ENCODE measurements at places on chromosomes 16 and 17. TPM values are rescaled to one million over a fixed set of nuclear protein-coding genes. Genes with fewer than 3 reads are reported as not detected.
A peak's percentile ranks its signal among the peaks of the same experiment; 100 is the strongest.

- no peak overlapping the region for H3K4me3 ChIP-seq
- H3K4me1 ChIP-seq: peaks cover 15% of the 10 kb centered on the region
- H3K27me3 ChIP-seq: no peaks in the 10 kb centered on the region
- peak; percentile 46 for DNase-seq
- no peaks in the 10 kb centered on the region for H3K36me3 ChIP-seq
These were observed 36.8 kb downstream of the CHD9 start for GRCh38 chr16:53091466-53092211.

- H3K27ac ChIP-seq: no peak overlapping the region
- H3K27me3 ChIP-seq: no peaks in the 10 kb centered on the region
- H3K4me1 ChIP-seq: peaks cover 19% of the 10 kb centered on the region
- no peak for DNase-seq
These were observed 23.7 kb downstream of the FAM20A start for GRCh38 chr17:68577497-68577821.

GRCh38 chr17:30278032-30278431 lies 13.7 kb downstream of the BLMH start:
- DNase-seq: no peak
- no peak overlapping the region for H3K4me3 ChIP-seq
- H3K27ac ChIP-seq: no peak overlapping the region
- no peaks in the 10 kb centered on the region for H3K4me1 ChIP-seq

DNA sequence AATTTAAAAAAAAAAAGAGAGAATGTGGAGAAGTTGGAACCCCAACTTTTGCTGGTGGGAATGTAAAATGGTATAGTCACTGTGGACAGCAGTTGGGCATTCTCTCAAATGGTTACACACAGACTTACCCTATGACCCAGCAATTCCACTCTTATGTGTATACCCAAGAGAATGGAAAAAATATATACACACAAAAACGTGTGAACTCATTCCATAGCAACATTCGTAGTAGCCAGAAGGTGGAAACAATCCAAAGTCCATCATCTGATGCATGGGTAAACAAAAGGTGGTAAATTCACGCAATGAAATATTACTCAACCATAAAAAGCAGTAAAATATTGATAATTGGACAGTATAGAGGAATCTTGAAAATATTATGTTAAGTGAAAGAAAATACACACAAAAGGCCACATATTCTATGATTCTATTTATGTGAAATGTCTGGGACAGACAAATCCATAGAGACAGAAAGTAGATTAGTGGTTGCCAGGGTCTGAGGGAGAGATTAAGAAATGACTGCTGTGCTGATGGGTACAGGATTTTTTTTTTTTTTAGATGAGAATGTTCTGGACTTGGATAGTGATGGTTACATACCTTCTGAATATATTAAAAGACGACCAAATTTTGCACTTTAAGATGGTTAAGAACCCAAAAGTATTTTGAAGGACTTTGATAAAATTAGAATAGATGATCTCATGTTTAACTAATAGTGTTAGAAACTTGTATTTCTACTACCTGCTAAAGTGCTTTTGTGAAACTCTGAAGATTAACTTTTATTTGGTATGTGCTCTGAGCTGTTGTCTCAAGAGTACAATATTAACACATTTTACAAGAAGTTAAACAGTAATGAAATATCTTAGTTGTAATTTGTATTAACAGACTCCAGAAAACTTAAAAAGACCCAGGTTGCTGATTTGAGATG lies 60.9 kb downstream of the MRTFB start:
- H3K4me1 ChIP-seq: no peaks in the 10 kb centered on the region
- no peak overlapping the region for H3K27ac ChIP-seq
- DNase-seq: no peak
- no peaks in the 10 kb centered on the region for H3K36me3 ChIP-seq
- H3K27me3 ChIP-seq: no peaks in the 10 kb centered on the region

Gene WFIKKN2
- 178 TPM for total RNA-seq

Gene CYGB
- total RNA-seq: 35.7 TPM

Gene CA5A
- total RNA-seq: not detected

DNA sequence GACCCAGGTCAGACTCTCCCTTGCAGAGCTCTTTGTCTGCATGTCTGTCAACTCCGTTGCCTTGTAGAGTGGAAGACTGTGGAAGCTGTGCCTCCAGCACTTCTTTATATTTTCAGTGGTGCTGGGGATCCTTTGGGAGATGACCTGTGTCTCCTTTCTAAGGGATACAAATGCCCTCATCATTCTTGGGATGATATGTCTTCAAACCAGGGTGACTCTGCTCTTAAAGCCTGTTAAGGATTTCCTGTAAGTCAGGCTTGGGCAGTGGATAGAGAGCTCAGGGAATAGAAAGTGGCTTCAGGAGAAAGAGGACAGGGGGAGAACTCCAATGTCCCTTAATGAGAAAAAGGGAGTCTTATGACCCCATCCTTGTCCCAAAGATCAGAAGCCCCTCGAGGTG lies 1.5 kb downstream of the HOXB3 start:
- H3K36me3 ChIP-seq: no peaks in the 10 kb centered on the region
- no peak overlapping the region for H3K4me3 ChIP-seq
- H3K27ac ChIP-seq: no peak overlapping the region
- H3K4me1 ChIP-seq: peaks cover 3% of the 10 kb centered on the region
- no peaks in the 10 kb centered on the region for H3K27me3 ChIP-seq

Gene P2RX5
- total RNA-seq: 0.65 TPM

- no peak for DNase-seq
- no peaks in the 10 kb centered on the region for H3K4me1 ChIP-seq
- no peaks in the 10 kb centered on the region for H3K27me3 ChIP-seq
- H3K4me3 ChIP-seq: no peak overlapping the region
- no peaks in the 10 kb centered on the region for H3K36me3 ChIP-seq
These were observed 240.9 kb downstream of the KIF2B start for GRCh38 chr17:54063639-54064038.

DNA sequence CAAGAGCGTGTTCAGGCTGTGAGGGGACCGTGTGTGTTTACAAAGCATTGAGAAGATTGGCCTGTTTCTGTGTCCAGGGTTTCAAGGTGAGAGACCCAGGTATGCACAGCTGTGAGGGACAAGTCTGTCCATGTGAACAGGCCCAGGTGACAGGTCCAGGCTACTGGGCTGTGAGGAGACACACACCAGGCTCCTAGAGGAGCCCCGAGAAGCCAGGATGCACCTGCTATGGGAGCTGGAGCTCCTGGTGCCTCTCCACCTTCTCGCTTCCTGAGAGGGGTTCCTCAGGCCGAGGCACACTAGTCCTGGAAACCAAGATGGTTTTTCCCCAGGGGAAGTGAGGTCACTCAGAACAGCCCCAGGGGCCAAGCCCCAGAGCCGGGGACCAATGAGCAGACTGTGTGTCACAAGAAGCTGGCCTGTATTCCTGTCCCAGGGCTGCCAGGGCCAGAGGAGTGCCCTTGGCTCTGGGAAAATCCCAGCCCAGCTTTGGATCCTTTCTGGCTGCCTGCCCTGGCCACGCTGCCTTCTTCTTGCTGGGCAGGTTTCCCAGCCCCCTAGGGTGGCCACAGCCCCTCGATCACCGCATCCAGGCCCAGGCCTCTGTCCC lies 153.4 kb upstream of the PLCG2 start:
- no peaks in the 10 kb centered on the region for H3K36me3 ChIP-seq
- peaks cover 3% of the 10 kb centered on the region for H3K4me1 ChIP-seq
- DNase-seq: no peak

GRCh38 chr16:88705801-88706228 lies 393 bp downstream of the RNF166 start:
- peak overlapping the region; percentile 72 for H3K27ac ChIP-seq

Gene HBA1
- total RNA-seq: 157 TPM

DNA sequence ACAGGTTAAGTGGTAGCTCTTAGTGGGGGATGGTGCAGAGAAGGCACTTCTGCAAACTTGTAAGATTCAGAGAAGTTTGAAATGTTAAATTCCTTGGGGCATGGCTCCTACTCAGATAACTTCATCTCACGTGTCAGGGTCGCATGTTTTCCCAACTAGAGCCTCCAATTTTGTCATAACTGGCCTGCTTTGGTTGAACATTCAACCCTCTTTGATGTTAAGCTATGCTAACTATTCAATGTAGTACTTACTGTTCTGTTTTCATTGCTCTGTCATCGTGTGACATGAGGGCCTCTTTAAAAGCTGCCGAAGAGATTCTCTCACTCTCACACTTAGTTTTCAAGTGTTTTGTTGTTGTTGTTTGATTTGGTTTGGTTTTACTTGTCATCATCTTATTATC lies 280.8 kb downstream of the CDH11 start:
- no peaks in the 10 kb centered on the region for H3K4me1 ChIP-seq
- no peaks in the 10 kb centered on the region for H3K27me3 ChIP-seq
- no peak for DNase-seq
- no peaks in the 10 kb centered on the region for H3K36me3 ChIP-seq
- H3K4me3 ChIP-seq: no peak overlapping the region

DNA sequence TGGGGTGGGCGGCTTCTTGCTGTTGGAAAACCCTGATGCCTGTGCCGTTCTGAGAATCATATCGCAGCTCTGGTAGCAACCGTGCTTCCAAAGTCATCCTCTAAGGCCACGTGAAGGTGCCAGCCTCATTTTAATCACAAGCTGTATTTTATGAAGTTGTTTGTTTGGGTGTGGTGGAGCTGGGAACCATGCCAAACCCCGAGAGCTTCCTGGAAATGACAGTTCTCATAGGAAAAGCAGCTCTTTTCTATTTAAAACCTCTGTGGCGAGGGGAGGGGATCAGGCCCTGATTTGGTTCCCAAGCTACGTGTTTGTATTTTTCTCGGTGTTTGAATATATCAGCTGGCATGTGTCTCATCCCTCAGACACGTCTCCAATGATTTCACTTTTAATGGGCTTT lies 21.7 kb downstream of the KNOP1 start:
- no peaks in the 10 kb centered on the region for H3K27me3 ChIP-seq
- H3K4me1 ChIP-seq: peaks cover 38% of the 10 kb centered on the region
- no peaks in the 10 kb centered on the region for H3K36me3 ChIP-seq

- H3K36me3 ChIP-seq: no peaks in the 10 kb centered on the region
- H3K27ac ChIP-seq: no peak overlapping the region
- DNase-seq: peak; percentile 64
- no peak overlapping the region for H3K4me3 ChIP-seq
- H3K4me1 ChIP-seq: peaks cover 8% of the 10 kb centered on the region
These were observed 66.9 kb upstream of the RCVRN start for GRCh38 chr17:9971991-9972390.

DNA sequence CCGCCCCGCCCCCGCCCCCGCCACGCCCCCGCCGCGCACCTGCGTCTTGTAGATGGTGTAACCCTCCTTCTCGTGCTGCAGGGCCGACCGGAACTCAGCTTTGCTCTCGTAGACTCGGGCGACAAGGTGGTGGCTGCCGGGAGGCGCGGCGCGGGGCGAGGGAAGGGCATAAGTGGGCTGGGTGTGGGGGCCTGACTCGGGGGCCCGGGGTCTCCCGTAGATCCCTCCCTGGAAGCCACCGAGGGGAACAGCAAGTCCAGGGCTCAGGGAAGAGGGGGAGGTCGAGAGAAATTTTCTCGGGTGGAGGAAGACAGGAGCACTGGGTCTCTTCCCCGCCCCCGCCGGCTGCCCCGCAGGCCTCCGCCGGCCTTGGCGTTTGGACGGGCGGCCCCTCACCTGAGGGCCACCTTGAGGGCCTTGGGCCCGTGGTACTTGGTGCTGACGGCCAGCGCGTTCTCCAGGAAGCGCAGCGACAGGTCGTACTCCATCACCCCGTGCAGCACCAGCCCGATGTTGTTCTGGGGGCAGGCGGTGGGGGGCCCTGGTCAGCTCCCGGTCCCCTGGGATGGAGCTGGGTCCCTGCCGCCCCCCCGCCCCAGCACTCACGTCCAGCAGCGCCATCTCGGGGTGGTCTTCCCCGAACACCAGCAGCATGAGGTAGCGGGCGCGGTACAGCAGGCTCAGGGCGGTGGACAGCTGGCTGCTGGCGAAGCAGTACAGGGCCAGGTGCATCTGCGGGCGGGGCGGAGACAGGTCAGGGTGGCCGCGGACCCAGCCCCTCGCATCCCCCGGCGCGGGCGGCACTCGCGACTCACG lies 19.4 kb downstream of the CLUH start:
- no peaks in the 10 kb centered on the region for H3K4me1 ChIP-seq
- H3K27me3 ChIP-seq: no peaks in the 10 kb centered on the region
- no peak overlapping the region for H3K27ac ChIP-seq
- no peaks in the 10 kb centered on the region for H3K36me3 ChIP-seq
- no peak overlapping the region for H3K4me3 ChIP-seq

Gene SLC16A11
- 14.4 TPM for total RNA-seq

Gene FBXW10B
- not detected for total RNA-seq

DNA sequence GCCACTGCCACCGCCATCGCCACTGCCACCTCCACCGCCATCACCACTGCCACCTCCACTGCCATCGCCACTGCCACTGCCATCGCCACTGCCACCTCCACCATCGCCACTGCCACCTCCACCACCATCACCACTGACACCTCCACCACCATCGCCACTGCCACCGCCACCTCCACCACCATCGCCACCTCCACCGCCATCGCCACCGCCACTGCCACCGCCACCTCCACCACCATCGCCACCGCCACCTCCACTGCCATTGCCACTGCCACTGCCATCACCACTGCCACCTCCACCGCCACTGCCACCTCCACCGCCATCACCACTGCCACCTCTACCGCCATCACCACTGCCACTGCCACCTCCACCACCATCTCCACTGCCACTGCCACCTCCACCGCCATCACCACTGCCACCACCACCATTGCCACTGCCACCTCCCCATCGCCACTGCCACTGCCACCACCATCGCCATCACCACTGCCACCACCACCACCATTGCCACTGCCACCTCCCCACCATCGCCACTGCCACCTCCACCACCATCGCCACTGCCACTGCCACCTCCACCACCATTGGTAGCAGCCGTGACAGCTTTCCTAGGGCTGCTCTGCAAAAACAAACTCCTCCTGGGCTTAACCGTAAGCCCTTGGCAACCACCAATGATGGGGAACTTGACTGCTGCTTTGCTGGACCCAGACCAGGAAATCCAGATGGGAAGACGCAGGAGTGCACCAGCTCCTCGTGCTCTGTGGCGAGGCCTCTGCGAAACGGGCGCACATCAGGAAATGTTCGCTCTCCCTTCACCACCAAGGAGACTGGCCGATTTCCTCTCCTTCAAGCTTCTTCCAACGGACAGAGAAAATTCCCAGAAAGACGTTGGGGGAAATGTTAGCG lies 147.2 kb downstream of the RBFOX3 start:
- no peaks in the 10 kb centered on the region for H3K27me3 ChIP-seq
- no peak for DNase-seq
- H3K4me1 ChIP-seq: peaks cover 4% of the 10 kb centered on the region

GRCh38 chr17:59366773-59367656 lies 35.6 kb downstream of the YPEL2 start:
- no peak overlapping the region for H3K4me3 ChIP-seq
- peaks cover 41% of the 10 kb centered on the region for H3K4me1 ChIP-seq
- H3K27ac ChIP-seq: peak overlapping the region; percentile 68
- H3K36me3 ChIP-seq: no peaks in the 10 kb centered on the region
- no peaks in the 10 kb centered on the region for H3K27me3 ChIP-seq

GRCh38 chr16:188674-189073 lies 8.4 kb downstream of the HBQ1 start:
- H3K4me3 ChIP-seq: no peak overlapping the region
- no peaks in the 10 kb centered on the region for H3K27me3 ChIP-seq
- no peak overlapping the region for H3K27ac ChIP-seq
- no peaks in the 10 kb centered on the region for H3K4me1 ChIP-seq
- DNase-seq: no peak

GRCh38 chr17:80825471-80826345 lies 165.9 kb upstream of the CHMP6 start:
- no peak overlapping the region for H3K27ac ChIP-seq
- no peak overlapping the region for H3K4me3 ChIP-seq
- H3K27me3 ChIP-seq: no peaks in the 10 kb centered on the region
- H3K4me1 ChIP-seq: no peaks in the 10 kb centered on the region

Gene KRTAP3-1
- total RNA-seq: not detected
